Stimulated activated CD4-positive, alpha-beta T cell treated with anti-CD3 and anti-CD28 coated beads, TNF-alpha, amount 100 ng/mL, for 1 hour (primary cell): ENCODE measurements at places on chromosomes 1 and 21.

DNA sequence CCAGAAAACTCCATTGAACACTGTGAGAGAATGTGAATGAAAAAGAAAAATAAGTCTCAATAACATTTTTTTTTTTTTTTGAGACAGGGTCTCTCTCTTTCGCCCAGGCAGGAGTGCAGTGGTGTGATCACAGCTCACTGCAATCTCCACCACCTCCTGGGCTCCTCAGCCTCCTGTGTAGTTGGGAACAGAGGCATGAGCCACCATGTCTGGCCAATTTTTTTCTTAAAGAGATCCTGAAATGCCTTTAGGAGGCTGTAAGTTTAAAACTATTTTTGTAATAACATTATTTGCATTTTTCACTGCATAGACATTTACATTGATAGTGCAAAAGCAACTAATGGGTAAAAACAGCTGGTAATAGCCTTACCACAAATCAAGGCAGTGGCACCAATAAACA lies 35.3 kb downstream of the GDAP2 start:
- DNase-seq = no peak

- DNase-seq = no peak
Observed at GRCh38 chr1:216732121-216732520, 8.9 kb upstream of the ESRRG start.

- DNase-seq = no peak
Observed at GRCh38 chr1:162966613-162967012, 102.5 kb upstream of the RGS4 start.

- DNase-seq = no peak
Observed at GRCh38 chr1:165403835-165404482, 41.0 kb downstream of the RXRG start.

GRCh38 chr1:177442584-177442983 lies 271.8 kb downstream of the BRINP2 start:
- DNase-seq = no peak

- DNase-seq = no peak
Observed at GRCh38 chr1:34754964-34755637, at the start of gene GJB5. Gene GJB5 (plus strand): TSS chr1:34755047. CDS start chr1:34757331, 2,284 bp downstream.

- DNase-seq = no peak
Observed at GRCh38 chr1:156844102-156844501, 14.8 kb downstream of the INSRR start.

GRCh38 chr1:183730107-183730724 lies 74.7 kb upstream of the RGL1 start:
- DNase-seq = no peak

DNA sequence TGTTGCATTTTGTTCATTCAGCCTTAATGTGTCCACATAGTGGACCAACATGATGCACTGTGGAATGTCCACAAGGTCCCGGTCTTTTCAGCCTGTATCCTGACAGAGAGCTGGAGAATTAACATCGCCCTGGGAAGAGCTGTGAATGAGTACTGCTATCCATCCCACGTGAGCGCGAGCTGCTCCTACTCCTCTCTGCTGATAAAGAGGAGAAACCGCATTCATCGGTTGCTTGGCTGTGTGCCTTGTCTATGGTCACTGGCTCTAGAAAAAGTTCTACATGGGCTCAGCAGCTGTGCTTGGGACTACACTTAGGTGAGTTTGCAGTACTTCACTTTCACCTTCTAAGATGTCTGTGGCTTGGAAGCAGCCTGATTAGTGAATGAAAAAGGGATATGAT lies 31.1 kb upstream of the IGSF5 start:
- no peak for DNase-seq

DNA sequence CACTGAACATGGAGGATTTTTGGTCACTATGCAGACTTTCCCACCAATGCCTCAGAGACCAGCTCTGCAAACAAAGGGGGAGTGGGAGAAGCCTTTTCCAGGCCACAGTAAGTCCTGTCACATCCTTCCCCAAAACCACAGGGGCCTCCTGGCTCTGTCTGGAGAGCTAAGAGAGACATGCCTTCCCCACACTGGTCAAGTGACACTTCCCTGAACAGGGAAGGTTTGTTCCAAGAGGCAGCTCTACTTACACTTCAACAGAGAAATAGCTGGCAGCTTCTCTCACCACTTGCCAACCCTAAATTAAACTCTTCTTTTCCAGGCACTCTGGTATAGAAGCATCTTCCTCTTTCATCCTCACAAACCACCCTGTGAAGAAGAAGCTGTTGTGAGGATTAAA lies 39.7 kb downstream of the EDN2 start:
- no peak for DNase-seq

- no peak for DNase-seq
Observed at GRCh38 chr1:169615803-169616202, 14.1 kb downstream of the SELP start.

- no peak for DNase-seq
Observed at GRCh38 chr1:236338096-236338495, 56.0 kb upstream of the EDARADD start.

DNA sequence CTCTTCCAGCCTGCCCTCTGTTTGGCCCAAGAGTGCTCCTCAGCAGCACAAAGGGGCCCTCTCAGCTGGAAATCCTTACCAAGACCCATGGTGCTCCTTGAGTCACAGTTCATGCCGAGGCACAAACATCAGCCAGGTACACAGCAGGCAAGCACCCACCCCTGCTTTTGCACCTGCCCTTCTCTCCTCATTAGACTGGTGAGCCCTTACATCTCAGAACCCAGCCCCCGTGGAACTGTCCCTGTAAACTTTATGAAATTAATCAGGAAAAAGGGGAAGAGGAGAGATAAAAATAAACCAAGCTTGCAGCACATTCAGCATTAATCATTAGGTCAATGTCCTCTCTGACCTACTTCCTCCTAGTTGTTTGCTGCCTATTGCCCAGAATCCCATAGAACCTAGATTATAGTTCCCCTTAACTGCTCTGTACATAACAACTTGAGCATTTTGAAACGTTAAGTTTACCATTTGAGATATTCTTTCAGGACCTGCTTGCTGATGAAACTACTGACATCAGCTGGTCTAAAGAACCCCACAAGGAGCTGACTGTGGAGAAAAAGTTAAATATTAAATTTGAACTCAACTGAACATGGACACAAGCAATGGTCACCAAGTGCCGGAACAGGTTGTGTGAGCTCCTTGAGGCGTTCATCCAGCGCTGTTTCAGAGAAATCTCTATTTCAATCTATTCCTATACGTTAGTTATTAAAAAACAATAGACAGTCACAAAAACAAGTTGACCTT lies 738.4 kb downstream of the MATN1 start:
- no peak for DNase-seq

GRCh38 chr21:14456911-14457310 lies 74.0 kb upstream of the HSPA13 start:
- DNase-seq = no peak

GRCh38 chr1:204171751-204172178 lies 5.6 kb upstream of the REN start:
- no peak for DNase-seq

- no peak for DNase-seq
Observed at GRCh38 chr1:203057911-203058675, 27.7 kb downstream of the MYOG start.

DNA sequence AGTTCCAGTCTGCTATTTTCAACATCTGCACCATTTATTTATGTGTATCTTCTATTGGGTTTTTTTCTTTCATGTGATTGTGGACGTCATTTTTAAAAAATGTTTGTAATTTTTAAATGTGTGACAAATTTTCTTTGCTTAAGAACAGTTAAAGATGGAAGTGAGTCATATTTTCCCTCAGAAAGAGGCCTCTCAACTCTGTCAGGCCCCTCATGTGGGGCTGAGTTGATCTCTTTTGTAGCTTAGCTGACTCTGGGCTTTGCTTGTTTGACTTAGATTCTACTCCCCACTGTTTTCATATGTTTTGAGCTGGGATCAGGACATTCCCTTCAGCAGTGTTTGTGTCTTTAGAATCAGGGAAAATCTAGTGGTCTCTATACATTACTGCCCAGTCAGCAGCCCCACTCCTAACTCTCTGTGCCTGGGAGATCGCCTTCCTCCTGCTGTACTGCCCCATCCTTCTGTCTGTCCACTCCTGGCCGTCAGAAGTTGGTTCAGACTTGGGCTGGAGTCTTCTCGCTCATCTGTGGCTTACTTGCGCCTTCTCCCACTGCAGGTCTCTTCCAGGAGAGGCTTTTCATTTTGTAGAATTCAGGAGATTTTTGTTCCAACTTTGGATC lies 137.4 kb downstream of the DYRK1A start:
- no peak for DNase-seq

GRCh38 chr1:231927431-231927830 lies 300.8 kb downstream of the DISC1 start:
- DNase-seq = no peak

DNA sequence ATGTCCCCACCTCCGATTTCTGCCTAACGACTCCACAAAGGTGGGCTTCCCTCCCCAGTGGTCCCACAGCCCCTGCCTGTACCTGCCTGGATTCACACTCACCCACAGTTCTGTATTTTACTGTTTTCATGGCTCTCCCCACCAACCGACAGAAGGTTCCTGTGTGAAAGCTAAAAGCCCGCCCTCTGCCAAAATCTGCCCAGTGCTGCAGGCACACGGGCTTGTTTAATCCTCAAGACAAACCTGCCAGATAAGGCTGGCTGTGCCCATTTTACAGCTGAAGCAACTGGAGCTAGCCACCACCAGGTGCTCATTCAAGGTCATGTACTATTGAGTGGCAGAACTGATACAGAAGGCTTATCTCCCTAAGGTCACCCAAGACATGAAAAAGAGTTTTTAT lies 114.5 kb downstream of the HIVEP3 start:
- no peak for DNase-seq

DNA sequence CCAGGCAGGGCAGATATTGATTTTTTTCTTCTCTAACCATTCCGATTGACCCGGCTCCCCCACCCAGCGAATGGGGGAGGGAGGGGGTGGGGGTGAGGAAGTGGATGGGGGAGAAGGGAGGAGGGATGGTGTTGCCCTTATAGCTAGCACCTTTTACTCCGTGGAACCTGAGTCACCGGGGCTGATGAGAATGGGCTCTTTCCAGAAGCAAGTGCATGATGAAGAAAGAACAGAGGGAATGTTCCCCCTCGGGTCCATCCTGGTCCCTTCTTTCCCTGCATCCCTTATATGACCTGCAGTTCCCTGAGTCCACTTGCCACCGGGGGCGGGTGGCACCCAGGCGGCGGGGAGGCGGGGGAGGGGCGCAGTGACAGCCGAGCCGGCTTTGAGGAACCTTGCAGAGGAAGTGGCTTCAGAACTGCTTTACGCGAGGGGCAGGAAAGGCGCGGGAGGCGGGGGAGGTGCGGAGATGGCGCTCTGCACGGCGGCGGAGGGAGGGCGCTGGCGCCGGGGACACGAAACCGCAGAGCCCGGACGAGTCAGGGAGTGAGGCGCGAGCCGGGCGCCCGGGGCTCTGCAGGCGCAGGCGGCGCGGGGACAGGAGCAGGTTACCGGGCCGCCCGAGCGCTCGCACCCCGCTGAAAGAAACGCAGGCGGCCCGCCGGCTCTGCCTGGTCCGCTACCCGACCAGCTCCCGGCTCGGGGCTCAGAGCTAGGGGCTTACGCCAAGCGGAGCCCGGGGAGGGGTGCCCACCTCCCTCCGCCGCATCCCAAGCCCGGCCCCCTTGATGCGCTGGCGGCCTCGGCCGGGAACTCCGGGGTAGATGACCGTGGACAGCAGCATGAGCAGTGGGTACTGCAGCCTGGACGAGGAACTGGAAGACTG lies 49.7 kb downstream of the RASSF5 start:
- DNase-seq = peak; percentile 78

GRCh38 chr1:21340230-21340945 lies 50.1 kb upstream of the ECE1 start:
- no peak for DNase-seq

DNA sequence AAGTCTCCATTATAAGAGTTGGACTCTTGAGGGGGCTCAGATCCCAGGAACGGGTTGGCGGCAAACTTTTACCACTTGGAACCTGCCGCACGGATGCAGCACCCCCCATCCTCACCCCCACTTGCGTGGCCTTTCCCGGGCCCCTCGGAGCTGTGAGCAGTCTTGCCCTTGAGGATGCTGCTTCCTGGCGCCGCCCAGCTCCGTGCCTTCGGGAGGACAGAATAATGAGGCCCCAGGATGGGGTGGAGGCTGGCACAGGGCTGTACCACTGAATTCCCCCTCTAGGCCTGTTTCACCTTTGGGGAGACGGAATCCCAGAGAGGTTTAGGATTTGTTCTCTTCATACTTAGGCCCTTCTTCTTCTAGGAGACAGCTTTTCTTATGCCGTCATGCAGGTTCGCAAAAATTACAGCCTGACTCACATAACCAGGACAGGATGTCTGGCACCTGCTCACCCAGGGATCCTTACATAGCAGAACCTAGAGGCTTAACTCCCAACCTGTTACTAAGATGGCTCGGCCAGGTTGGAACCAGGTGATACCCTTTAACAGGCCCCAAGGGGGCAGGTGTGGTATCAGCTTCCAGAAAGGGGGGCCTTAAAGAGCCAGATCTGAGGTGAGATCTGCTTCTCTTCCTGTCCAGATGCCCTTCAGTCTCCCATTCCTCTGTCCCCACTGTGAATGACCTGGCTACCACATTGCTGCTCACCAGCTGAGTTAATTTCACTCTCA lies 1.5 kb downstream of the TRNP1 start:
- no peak for DNase-seq

- DNase-seq = no peak
Observed at GRCh38 chr1:27979151-27979858, 19.5 kb downstream of the XKR8 start.

- DNase-seq = no peak
Observed at GRCh38 chr1:41870076-41870562, 48.6 kb downstream of the HIVEP3 start.

- no peak for DNase-seq
Observed at GRCh38 chr21:37079211-37079824, 6.3 kb downstream of the TTC3 start.

- DNase-seq = no peak
Observed at GRCh38 chr1:22803833-22804232, 93.2 kb downstream of the EPHB2 start.

DNA sequence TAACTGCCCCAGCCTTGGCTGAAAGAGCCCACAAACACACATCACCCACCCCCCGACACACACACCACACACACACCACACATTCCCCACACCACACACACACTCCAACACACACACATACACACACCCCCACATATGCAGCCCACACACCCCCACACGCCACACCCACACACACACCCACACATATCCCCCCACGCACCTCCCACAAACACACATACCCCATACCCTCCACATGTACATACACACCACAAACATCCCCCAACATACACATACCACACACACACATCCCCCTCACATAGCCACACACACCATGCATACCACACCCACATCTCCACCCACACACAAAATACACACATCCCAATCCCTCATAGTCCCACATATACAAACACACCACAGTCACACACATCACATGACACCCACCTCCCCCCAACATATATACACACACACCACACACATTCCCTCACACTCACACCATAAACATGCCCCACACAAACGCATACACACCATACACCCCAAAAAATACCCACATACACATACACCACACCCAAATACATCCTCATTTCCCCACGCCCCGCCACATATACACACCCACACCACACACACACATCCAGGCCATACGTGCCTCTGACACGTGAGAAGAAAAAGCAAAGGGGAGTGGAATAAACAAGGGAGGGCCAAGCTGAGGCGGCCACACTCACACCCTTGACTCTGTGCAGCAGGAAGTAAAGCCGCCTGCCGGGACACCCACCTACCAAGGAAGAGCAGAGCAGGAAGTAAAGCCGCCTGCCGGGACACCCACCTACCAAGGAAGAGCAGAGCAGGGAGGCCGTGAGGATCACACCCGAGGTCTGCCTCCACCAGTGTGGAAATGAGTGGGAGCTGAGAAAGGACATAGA lies 53.7 kb downstream of the HSF2BP start:
- DNase-seq = no peak

GRCh38 chr21:32795376-32795775 lies 23.8 kb upstream of the PAXBP1 start:
- no peak for DNase-seq

GRCh38 chr1:159091607-159092031 lies 15.1 kb upstream of the AIM2 start:
- DNase-seq = no peak
